Right renal pelvis (tissue), 4 donors: ENCODE measurements at places on chromosomes 12 and 14. TPM values are rescaled to one million over a fixed set of nuclear protein-coding genes. Genes with fewer than 3 reads are reported as not detected.

The MMP17 gene
- polyA plus RNA-seq = 1.1 TPM

The AMN gene
- 22.4 TPM for polyA plus RNA-seq

The SERPINA10 gene
- polyA plus RNA-seq = 0.12 TPM

DNA sequence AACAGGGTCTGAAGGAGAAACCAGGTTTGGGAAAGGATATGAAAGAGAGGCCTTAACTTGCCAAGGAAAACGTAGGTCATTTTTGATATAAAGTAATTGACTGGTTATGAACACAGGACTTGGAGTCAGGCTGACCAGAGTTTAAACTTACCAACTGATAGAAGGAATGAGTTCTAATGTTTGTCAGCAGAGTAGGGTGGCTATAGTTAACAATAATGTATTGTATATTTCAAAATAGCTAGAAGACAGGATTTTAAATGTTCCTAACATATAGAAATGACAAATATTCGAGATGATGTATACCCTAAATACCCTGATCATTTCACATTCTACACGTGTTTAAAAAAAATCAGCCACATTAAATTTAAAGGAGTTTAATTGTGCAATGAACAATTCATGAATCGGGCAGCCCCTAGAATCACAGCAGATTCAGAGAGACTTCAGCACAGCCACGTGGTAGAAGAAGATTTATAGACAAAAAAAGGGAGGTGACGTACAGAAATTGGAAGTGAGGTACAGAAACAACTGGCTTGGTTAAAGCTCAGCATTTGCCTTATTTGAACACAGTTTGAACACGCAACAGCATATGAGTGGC is 52.5 kb upstream of the PLEKHG7 start:
- DNase-seq = no peak

GRCh38 chr14:85536833-85537190 is 6.9 kb downstream of the FLRT2 start:
- DNase-seq = no peak

The ERH gene
- polyA plus RNA-seq = 300 TPM

GRCh38 chr12:125704803-125705202 is 639.6 kb downstream of the AACS start:
- no peak for DNase-seq

The IFI27L1 gene
- 22.4 TPM for polyA plus RNA-seq

The SERPINA1 gene
- 93.3 TPM for polyA plus RNA-seq

- DNase-seq = no peak
Observed at GRCh38 chr12:107369679-107370078, 276.3 kb upstream of the CRY1 start.

The CAMKK2 gene
- polyA plus RNA-seq = 34.7 TPM

DNA sequence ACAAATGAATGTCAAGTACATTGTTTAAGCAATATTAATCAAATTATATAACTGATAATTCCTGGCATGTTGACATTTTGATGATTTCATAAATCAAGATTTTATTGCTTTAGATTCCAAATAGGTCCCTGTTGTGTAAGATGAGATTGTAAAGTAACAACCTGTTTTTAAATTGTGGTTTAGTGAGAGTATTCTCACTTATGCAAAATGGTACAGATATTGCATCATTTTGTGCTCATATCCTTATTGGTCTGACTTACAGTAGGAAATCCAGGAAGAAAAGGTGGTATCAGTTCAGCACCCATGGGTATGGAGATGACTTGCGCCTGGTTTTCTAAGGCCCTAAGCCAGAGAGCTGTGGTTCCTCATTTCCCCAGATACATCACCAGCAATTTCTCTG is 165.5 kb downstream of the KIF21A start:
- DNase-seq = no peak

GRCh38 chr14:44846232-44846824 is 115.4 kb downstream of the KLHL28 start:
- peak; percentile 29 for DNase-seq

- no peak for DNase-seq
Observed at GRCh38 chr12:57816855-57817151, 1.7 kb downstream of the AVIL start.

The SAMD15 gene
- polyA plus RNA-seq = 7.1 TPM

The MAPK1IP1L gene
- 106 TPM for polyA plus RNA-seq

DNA sequence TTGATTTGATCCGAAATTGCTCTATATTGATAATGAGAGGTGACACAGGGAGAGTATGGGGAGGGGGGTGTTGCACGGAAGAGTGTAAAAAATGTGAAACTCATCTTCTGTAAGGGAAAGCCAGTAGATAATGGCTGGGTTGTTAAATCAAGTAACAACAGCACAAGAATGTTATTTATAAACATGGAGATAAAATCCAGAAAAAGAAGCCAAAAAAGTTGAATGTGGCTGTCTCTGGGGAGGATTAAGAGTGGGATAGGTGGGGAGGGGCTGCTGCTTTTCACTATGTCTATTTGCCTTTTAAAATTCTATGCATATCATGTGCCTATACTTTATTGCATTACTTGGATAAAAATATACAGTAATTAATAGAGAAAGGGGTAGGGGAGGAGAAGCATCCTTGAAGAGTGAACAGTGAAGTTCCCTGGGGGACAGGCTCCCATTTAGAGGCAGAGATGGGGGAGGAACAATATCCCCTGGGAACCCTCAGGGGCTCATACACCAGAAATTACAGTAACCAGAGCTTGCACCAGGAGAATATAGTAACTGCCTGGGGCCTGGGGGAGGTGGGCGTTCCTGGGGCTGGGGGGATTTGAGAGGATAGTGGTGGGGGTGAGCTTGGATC is 39.2 kb upstream of the ANKRD9 start:
- DNase-seq = no peak

- no peak for DNase-seq
Observed at GRCh38 chr12:108645686-108646599, 12.2 kb upstream of the SELPLG start.

- no peak for DNase-seq
Observed at GRCh38 chr12:31431721-31432240, 105.8 kb upstream of the SINHCAF start.

The REP15 gene
- polyA plus RNA-seq = 2.4 TPM

The DEGS2 gene
- 10.8 TPM for polyA plus RNA-seq

The GALNT9 gene
- polyA plus RNA-seq = 7.7 TPM

DNA sequence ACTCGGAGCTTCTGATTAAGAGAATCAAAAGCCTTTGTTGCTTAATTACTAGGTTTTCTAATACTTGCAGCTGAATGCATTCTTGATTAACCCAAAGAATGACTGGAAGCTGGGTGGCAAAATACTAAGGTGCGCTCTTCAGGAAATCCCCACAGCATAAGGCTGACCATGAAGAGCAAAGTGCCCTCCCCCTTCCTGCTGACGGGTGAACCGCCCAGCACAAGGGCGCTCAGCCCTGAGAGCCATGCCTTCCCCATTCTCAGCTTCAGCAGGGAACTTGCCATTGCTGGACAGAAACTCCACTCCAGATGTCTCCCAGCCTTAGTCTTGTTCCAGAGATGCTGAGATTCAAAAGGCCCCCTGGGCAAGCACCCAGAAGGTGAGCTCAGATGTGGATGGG is 27.2 kb upstream of the FBRSL1 start:
- no peak for DNase-seq

GRCh38 chr12:20445687-20446086 is 77.3 kb downstream of the PDE3A start:
- no peak for DNase-seq

DNA sequence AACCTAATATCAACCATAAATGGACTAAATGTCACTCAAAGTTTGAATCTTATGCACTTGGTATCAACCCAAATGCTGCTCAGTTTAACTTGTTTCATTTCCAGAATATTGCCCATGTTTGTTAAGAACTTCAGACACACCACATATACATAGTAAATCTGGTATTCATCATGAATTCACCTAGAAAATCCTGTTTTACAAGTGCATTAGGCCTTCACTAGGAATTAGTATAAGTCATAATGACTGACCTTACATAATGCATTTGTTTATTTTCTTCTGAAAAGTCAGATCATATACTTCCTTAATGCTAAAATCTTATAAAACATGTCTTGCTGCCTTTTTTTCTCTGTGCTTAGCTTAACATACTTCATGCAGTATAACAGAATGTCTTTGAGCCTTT is 66.1 kb downstream of the ABCD2 start:
- DNase-seq = no peak

GRCh38 chr12:3420693-3421092 is 70.3 kb upstream of the PRMT8 start:
- DNase-seq = no peak

DNA sequence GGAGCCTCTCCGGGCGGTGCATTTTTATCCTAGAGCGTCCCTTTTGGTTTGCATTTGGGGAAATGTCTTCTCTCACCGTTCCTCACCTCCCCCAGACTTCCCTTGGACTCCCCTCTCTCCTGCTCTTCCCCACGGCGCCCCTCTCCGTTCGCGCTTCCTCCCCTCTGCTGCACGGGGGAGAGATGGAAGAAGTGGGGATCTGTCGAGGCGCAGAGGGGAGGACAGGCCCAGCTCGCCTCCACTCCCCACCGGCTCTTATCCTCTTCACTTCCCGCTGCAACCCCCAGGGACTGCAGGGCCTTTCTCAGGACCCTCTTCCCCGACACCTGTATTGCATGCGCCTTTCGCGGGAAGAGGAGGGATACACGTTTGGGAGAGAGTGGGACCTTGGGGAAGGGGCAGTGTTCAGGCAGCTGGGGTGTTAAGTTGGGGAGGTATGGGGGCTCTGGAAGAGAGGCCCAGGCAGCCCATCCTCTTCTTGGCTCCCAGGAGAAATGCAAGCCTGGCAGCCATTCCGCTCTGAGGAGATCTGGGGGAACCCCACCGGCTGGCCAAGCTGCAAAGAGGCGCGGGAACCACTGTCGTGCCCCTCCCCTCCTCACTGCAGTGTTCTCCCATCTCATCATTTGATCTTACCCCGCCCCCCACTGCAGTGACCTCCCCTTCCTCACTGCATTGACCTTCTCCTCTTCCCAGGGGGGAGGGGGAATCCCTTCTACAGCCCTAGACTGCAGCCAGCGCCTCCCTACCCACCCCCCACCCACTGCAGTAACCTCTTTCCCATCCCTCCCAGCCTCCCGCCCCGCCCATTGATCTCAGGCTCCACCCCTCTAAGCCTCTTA is 788 bp downstream of the ENO2 start:
- DNase-seq = no peak

The NDUFA9 gene
- polyA plus RNA-seq = 126 TPM

DNA sequence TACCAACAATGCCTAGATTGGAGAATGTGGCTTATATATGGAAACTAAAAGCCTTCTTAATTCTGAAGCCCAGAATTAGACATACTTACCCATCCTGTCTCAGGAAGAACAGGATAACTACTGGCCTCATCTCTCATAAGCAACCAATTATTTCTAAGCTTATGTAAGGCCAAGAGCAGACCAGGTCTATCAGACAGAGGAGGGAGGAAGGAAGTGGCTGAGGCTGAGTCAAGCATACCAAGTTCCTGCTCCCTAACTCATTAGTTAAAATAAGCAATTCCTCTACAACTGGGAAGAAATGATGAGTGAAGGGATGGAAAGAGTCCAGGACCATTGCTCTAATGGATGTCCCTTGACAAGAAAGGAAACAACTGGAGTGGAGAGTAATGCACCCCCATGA is 27.0 kb upstream of the INSM2 start:
- no peak for DNase-seq

The SERPINA5 gene
- 9.6 TPM for polyA plus RNA-seq

DNA sequence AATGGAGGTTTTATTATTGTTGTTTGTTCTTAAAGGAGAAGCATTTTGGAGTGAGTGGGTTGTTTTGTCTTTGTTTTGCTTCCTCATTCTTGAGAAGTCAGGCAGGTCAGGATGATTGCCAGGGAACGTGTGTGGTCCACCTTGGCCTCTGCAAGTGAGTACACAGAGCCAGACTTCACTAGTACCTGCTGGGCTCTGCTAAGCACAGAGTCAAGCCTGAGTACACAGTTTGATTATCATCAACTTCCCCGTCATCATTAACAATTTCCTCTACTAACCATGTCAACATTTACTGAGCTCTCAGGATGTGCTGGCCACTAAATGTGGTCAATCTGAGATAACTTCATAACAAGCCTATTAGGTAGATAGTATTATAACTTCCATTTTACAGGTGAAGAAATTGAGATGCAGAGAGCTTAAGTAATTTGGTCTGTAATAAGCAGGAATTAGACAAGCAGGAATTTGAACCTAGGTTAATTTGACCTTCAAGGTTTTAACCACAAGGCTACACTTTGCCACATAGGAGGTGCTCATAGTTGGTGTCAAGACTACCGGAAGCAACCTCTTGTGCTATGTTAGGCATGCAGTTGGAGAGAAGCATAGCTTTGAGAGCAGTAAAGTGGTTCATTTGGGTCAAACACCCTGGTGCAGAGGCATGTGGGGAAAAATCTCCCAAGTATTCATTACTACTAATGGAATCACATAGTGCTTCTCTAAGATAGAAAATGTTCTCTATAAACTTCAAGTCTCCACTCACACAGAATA is 178.3 kb downstream of the NUAK1 start:
- DNase-seq = no peak

DNA sequence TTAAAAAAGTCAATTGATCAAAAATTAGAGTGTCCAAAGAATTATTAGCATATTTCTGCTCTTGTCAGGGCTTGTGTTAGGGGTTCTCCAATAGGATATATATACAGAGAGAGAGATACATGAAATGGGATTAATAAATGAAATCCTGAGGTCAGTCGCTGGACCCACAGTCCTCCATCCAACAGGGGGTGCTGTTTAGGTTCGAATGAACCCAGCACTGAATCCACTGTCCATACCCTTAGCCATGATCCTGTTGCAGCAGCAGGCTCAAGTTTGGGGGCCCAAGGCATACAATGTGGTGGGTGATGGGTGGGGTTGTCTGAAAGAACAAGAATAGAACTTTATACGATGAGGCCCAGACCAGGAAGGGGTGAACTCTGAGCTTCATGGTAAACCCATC is 780 bp upstream of the MYO1H start:
- no peak for DNase-seq

The GLIPR1L2 gene
- polyA plus RNA-seq = 2.9 TPM

GRCh38 chr14:21526672-21527317 is 649 bp upstream of the SALL2 start:
- DNase-seq = no peak

- DNase-seq = no peak
Observed at GRCh38 chr12:29616664-29617406, 119.3 kb upstream of the OVCH1 start.

The DACT1 gene
- polyA plus RNA-seq = 29.2 TPM

GRCh38 chr14:75183225-75183624 is 6.8 kb upstream of the TMED10 start:
- no peak for DNase-seq

DNA sequence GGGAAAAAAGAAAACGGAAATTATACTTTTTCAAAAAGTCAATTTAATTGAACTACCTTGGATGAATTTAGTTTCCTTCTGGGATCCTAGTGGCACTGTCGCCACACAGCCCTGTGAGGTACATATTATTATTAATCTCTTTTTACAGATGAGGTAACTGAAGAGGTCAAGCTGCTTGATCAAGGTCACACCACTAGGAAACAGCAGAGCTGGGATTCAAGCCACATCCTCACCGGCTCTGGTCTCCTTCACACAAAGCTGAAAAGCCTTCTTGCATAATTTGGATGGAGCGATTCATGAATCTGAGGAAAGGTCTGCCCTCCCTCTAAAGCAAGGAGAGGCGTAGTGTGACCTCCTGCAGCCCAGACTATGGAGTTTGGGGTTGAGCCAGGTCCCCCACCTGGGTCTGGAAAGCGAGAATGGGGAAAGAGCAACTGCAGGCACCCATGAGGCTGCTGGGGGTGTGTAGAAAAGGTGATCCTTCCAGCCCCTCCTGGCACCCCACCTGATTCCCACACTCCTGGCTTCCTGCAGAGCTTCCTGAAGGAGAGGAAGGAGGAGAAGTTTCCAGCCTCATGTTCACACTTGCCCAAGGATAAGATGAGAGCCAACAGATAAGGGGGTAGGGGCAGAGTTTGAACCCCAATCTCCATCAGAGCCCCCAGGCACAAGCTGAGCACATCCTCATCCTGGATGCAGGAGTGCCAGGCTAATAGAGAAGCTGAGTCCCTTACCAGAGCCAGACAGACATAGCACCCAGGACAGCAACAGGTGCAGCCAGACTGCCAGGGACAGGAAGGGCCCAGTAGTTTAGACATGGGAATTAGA is 3.9 kb upstream of the KRT79 start:
- DNase-seq = no peak
